GM20000 (cell line): ENCODE measurements at places on chromosomes 7 and 10.

GRCh38 chr7:150379441-150380379 is 580 bp downstream of the ZNF775 start:
- no peak for DNase-seq

GRCh38 chr10:69817078-69817581 is 15.4 kb downstream of the COL13A1 start:
- no peak for DNase-seq

GRCh38 chr10:1558906-1559305 is 178.4 kb downstream of the ADARB2 start:
- DNase-seq, result no peak

DNA sequence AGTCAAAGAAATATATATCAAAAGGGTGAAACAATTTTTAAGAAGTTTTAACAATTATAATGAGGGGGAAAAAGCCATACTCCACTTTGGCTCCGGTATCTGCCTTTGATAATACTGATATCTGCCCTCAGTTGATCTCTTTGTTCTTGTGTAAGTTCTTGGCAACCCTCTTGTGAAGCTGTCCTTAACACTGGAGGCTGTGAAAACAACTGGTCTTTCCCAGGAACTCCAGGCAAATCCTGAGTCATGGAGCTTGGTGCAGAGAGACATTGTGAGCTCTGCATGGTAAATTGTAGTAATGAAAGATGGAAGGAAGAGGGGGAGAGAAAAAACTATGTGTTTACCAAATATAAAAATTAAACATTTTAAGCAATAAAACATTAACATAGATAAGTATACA is 11.9 kb upstream of the ERVW-1 start:
- no peak for DNase-seq

GRCh38 chr7:77327932-77328628 is 88.1 kb downstream of the GSAP start:
- DNase-seq, result no peak

DNA sequence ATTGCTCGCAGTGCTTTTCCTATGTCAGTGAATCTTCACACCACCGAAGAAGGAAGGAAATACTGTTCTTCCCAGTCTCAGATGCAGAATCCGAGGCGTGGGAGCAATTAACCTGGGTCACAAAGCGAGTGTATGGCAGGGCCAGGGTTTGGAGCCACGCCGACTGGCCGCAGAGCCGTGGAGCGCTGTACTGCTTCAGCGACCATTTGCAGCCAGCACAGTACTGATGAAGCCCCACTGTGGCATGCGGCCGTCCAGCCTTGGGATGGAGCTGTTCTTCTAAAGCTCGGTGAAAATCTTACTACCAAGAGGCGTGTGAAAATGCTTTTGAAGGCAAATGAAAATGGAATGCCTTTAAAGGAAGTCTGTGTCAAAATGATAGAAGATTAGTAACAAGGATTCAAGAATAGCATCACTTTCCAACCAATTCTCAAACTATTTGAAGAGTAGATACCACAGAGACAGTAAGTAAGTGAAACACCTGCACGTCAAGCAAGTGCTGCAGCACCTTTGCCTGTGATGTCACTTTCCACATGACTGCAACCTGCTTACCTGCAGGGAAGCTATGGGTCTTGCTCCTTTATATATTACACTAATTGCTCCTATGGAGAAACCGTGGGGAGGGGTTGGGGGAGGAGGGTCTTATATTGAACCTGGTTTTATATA is 4.9 kb downstream of the PPP2R2D start:
- DNase-seq, result no peak
